ENCODE measurements at places on chromosomes 11 and 22.

GRCh38 chr11:36034551-36035331 is 90.9 kb downstream of the LDLRAD3 start:
- no peak for DNase-seq

- peak; percentile 3 for DNase-seq
These were observed 19.9 kb downstream of the INCENP start for GRCh38 chr11:62143727-62144126.

DNA sequence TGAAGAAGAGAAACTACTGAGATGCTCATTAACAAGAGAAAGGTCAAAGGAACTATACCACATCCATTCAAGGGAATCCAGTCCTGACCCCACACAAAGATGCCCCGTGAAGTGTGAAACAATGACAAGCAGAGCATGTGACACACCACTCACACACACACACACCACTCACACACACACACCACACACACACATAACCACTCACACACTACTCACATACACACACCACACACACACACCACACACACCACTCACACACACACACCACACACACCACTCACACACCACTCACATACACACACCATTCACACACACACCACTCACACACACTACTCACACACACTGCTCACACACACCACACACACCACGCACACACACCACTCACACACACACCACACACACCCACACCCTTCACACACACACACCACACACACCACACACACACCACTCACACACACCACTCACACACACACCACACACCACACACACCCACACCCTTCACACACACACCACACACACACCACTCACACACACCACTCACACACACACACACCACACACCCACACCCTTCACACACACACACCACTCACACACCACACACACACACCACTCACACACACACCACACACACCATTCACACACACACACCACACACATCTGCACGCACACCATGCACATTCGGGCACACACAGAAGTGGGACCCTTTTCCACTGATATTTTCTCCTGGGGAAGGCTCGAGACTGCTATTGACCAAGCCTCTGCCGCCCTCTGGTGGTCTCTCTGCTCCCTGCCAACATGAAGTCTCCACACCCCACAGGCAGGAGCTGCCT is 32.0 kb upstream of the COMT start:
- DNase-seq, result peak; percentile 88

- no peak for DNase-seq
These were observed 986 bp downstream of the NLRP10 start for GRCh38 chr11:7964261-7964660.

DNA sequence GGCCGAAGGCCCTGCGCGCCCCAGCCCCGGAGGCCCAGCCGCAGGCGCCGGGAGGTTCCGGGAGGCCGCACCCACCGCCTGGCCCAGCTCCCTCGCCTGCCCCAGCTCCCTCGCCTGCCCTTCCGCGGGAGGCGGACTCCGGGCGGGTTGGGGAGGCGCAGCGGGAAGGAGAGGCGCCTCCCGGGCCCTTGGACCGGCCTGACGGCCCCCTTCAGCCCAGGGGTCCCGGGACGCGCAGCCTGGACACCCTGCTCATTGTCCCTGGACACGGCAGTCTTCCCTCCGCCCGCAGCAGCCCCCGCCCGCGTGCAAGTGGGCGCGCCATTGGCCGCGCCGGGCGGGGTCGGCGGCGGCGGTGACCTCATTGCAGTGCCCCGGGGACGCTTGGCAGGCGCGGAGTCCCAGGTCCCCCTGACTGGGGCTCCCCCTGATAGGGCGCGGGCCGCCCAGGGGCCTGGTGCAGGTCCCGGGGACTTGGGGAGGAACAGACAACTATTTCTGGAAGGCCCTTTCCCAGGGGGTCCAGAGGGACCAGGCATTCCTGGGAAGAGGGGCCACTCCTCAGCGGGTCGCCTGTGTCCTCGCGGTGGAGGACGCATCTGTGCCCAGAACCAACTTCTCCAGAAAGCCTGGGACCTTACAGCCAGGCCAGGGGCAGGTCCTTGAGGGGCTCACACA is 501 bp downstream of the CD151 start:
- DNase-seq, result peak; percentile 49

GRCh38 chr22:46214616-46215015 is 35.5 kb downstream of the CDPF1 start:
- DNase-seq, result no peak

DNA sequence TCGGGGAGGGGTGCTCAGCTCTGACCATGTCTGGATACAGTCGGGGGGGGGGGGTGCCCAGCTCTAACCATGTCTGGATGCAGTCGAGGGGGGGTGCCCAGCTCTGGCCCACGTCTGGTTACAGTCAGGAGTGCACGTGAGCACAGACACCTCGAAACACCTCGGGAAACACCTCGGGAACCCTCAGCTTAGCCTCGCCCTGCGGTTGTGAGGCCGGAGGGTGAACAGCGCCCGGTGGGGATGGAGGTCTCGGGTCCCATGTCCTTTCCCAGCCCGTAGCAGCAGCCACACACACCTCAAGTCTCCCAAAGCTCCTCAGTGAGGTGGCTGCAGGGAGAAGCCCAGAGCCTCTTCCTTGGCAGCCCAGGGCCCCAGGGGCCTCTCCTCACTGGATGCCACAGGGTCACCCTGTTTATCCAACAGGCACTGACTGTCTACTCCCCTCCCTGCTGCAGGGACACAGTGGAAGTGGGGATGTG is 2.1 kb downstream of the SIGIRR start:
- no peak for DNase-seq

DNA sequence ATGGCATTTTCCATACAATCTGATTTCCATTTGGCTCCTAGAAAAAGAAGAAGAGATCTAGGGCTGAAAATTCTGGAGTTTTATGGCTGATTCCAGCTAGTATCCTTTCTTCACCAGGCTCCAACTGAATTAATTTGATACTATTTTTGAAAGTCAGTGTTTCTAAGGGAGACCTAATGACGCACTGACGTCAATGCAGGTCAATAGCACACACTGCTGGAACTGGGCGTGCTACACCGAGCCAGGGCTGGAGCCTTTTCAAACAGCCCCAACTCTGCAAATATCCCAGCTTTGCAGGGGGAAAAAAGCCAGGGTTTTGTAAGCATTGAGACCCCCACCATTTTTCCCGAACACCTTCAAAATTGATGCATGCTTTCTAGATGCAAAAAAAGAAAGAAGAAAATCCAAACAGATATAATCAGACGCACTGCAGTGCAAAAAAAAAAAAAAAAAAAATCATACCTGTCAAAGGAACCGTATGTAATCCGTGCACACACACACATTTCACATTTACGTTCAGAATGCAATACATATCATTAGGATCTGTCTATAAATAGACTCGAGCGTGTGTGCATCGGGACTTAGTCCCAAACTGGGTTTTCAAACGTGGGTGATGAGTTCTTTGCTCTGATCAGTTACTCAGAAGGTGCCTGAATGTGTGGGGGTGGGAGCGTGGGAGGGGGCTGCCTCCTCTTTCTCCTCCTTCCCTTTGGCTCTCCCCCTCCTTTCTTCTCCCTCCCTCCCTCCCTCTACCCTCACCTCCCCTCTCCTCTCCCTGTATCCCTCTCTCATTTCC is 124.5 kb upstream of the HSD17B12 start:
- DNase-seq, result no peak

DNA sequence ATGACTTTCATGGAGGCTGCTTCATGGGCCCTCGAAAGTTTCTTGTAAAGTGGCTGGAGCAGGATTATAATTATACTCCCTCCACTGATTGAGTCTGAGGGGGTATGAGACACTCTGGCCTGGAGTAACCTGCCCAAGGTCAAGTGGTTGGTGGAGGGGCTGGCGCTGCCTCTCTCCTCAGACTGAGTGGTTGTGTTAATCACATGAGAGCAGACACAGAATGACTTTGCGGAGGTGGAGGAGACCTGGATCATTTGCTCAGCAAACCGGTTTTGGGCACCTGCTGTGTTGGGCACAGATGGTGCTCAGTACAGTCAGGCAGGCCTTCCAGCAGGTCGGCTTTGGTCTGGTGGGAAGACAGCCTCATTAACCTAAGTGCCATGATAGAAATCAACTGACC is 11.8 kb downstream of the BCR start:
- DNase-seq, result no peak

DNA sequence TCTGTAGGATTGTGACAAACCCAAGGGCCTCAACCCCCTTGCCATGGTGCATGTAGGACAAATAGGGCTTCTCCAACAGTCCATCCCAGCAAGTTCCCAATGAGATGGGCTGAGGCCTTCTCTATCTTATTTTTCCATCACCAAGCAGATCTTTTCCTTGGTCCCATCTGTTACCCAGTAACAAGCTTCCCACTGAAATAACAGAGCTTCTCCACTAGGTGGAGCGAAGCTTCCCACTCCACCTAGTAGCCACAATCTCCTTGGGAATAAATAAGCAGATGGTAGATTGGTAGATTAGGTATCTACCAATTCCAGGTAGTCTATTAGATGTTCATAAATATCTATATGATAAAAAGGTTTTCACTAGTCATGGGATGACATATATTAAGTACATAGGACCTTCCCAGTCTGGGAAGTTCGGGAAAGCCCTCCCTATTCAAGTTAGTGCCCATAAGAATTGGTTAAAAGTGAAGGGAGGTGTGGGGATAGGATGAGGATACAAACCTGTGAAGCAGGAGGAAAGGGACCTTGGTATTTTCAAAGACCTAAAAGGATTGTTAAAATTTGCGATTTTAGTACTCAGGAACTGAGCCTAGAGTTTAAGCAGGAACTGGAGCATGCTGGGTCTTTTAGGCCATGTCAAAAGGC is 5.9 kb upstream of the OR52L1 start:
- no peak for DNase-seq

DNA sequence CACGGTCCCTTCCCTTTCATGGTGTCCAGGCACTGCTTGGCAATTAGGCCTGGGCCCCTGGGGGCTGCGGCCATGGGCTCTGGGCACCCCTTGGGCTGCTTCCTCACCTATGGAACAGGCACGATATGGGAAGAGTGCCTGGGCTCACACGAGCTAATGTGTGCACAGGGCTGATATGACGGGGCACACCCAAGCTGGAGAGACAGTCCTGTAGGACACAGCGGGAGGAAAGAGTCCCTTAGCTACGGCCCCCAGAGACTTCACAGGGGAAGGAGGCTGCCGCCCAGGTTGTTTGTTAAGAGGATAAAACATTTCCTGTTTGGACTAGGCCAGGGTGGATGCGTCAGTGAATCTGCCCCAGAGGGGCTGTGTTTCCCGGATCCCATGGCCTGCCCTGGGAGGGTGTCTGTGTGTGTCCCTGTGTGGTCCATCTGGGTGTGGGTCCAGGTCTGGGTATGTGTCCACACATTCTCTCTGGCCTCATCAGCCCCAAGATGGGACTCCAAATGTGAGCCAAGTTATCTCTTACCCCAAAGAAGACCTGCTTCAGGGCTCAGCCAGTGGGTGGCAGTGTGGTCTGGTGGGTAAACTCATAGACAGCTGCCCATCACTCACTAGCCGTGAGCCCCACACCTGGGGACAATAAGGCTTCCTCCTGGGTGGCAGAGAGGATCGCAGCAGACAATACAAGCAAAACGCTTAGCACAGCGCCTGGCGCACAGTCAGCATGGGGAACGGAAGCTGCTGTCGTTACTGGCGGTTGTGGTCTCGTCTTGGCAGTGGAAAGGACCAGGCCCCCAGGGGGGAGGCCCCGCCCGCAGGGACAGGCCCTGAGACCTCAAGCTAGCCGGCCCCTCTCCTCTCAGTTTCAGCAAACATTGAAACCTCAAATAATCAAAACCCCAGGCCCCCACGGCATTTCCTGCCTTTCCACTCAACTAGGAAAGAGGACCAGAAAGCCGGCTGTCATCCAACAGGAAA is 3.2 kb upstream of the EMID1 start:
- DNase-seq, result peak; percentile 74

DNA sequence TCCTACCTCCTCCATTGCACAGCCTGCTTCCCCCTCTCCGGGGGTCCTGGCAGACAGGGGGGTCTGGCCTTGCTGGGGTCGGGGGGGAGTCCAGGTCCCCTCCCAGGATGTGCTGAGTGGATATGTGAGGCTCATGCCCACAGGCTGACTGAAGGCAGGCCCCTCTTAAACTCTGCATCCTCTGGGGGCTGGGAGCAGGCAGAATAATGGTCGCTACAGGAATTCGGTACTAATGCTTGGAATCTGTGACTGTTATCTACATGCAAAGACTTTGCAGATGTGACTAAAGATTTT is 1.6 kb upstream of the SUN2 start:
- DNase-seq, result no peak

DNA sequence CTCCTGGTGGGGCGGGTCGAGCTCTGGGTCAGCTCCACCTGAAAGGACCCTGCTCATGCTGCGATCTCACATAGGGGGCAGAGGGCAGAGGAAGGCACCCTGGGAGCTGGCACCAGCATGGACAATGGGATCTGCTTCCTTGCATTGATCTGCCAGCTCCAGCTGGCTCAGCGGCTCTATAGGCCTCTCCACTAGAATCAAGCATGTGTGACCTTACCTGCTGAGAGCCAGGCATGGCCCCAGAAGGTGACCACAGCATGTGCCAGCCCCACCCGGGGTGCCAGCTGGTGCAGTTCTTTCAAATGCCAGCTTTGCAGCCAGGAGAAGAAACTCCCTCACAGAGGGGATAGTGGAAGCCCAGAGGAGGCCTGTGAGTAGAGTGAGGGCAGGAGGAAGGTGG is 22.0 kb upstream of the KLHL35 start:
- DNase-seq, result no peak

DNA sequence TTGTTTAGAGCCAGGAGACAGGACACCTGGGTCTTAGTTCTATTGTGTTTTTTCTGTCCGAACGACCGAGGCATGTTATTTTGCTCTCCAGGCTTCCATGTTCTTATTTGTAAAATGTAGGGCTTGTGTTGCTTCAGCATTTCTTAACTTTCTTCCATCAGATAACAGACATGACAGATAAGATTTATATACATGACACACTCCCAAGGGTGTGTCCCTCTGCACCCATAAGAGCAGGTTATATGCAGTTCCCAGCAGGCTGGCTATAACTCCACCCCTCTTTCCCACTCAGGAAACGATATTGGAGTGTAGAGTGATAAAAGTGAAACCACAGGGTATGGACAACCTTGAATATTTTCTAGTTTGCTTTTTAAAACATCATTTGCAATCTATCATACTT is 65.8 kb downstream of the APIP start:
- no peak for DNase-seq

DNA sequence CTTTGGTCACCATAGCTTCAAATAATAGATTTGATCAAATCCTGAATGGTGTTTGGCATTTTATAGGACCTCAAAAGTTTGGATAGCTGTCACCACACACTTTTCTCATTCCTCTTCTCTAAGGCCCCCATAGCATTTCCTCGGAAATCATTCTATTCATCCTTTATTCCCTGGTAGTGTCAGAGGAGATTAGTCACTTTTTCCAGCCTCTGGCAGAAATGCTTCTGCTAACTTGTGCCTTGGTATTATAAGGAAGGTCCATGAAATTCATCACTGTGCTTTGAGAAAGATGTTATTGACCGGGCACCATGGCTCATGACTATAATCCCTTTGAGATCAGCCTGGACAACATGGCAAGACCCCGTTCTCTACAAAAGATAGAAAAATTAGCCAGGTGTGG is 19.7 kb upstream of the NUP160 start:
- no peak for DNase-seq
